ENCODE measurements at places on chromosomes 7 and 10. TPM values are rescaled to one million over a fixed set of nuclear protein-coding genes. Genes with fewer than 3 reads are reported as not detected.

CPA5 gene
- total RNA-seq: not detected

HOXA1 gene
- 0.12 TPM for total RNA-seq

ZNF33B gene
- 3.3 TPM for total RNA-seq

AKR1C2 gene
- total RNA-seq: 71.3 TPM

TAS2R41 gene
- total RNA-seq: not detected

Measured in aortic smooth muscle cell (primary cell).